Right lobe of liver (tissue), 6 donors: ENCODE measurements at places on chromosomes 1 and 21.

GRCh38 chr1:56456435-56457101 lies 122.8 kb downstream of the PLPP3 start:
- DNase-seq = no peak

DNA sequence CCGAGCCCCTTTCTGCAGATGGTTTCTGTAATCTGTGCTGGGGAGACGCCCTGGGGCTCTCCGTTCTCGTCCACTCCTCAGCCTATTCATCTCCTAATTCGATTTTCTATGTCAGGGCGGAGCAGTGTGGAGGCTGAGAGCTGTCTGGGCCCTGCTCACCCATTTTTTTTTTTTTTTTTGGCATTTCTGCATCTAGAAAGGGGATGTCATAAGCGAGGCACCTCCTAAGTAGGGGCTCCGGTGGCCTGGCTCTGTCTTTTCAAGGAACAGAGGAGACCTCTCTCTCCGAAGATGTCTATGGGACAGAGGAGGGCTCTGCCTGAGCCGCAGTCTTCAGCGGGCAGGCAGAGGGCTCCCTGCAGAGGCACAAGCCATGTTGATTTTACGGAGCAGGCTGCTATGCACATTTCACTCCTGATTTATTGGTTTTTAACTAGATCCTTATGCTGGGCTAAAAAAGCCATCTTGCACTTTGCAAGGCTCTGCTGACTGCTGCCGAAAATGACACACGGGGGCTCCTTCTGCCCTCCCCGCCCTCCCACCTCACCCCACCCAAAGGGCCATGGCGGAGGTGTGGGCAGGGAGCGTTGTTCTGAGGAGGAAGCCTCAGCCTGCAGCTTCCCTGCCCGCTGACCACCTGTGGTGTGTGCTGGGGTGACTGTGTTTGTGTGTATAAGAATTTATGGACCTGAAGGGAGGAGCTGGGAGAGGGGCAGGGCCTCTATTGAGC lies 71.0 kb downstream of the FOXD2 start:
- no peak for DNase-seq

GRCh38 chr1:55257958-55258357 lies 42.8 kb upstream of the USP24 start:
- no peak for DNase-seq

GRCh38 chr1:108141621-108142020 lies 58.5 kb downstream of the SLC25A24 start:
- DNase-seq = no peak

GRCh38 chr1:197807216-197807615 lies 31.9 kb upstream of the DENND1B start:
- DNase-seq = no peak

DNA sequence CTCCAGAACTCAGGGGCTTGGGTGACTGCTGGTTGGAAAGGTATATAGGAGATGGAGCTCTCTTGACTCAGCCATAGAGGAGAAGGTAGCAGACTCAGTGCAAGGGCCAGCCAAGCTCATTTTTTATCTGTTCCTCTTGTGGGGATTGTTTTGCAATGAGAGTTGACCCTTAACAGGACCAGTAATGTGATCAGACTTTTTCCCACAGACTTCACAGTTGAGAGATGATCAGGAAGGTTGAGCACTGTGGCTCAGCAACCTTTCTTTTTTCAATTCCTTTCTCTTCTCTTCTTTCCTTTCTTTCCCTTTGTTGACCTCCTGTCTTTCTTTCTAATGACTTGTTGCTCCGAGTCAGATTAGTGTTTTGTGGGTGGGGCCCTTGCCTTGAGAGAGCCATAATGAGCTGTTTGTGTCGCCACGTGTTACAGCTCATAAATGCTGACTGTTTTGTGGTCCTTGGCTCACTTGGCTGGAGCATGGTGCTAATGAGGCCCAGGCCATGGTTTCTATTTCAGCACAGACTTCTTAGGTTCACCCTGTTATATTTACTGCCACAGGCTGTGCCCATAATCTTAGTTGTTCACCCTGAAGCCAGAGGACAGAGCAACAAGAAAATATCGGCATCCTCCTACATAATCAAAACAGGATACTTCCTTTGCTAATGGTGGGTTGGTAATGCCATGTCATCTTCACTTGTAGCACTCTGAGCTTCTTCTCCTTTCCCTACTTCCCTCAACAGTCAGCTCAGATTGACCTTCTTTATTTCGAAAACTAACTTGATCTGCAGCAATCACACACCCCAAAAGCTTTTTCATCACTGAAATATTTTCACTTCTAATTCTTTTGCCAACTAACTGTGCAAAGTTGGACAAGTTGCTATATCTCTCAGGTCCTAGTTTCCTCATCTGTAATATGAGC lies 13.9 kb downstream of the ADAM30 start:
- no peak for DNase-seq

DNA sequence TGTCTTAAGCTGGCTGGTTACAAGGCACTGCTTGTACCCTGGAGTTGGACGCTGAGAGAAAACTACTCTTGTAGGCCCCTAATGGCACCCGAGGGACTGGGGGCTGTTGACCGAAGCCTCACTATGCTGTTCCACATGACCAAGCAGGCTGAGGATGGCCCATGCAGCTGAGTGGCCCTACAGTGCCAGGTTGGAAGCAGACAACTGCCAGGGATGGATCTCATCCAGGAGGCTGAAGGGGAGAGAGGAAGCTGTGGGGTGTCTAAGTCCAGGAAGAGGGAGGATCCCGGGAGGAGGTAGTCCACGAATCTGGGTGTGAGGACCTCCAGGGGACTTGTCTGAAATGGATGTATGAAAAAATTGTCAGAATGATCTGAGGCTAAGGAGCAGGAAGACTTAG lies 45.8 kb downstream of the FOXD2 start:
- no peak for DNase-seq

- DNase-seq = no peak
These were observed 7.6 kb downstream of the MAN1C1 start for GRCh38 chr1:25624156-25624555.
